Gastrocnemius medialis (tissue), 4 donors: ENCODE measurements at places on chromosomes 13 and 19. TPM values are rescaled to one million over a fixed set of nuclear protein-coding genes. Genes with fewer than 3 reads are reported as not detected.

- H3K4me1 ChIP-seq: peaks cover 16% of the 10 kb centered on the region
- H3K27me3 ChIP-seq: no peaks in the 10 kb centered on the region
- no peaks in the 10 kb centered on the region for H3K36me3 ChIP-seq
- no peak overlapping the region for H3K27ac ChIP-seq
- DNase-seq: no peak
Observed at GRCh38 chr19:47172666-47173455, 42.2 kb downstream of the SAE1 start.

DNA sequence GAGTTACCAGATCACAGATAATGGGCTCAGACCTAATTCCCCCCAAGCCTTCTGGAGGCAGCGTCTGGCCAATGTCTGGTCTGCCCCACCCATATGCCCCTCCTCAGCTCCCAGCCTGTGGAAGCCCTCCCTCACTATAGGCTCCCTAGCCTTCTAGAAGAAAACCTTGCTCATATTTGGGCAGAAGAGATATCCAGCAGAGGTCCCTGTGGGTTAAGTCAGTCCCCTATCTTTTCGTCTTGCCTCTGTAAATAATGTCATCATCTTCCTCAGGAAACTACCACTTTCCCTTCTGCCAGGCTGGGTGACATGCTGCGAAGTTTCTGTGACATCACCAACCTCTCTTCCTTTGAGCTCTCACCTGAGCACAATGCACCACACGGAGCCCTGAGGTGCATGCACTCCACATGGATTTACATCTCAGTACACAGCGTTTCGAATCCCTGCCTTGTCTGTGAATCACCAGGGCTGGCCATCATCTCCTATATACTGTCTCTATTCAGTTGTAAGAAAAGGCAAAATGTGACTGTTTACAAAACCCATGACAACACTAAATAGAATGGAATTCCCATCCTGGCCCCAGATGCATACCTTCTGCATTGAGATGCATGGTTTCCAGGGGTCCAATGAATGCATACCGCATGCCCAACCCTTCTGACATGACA is 112.8 kb downstream of the CRYL1 start:
- H3K36me3 ChIP-seq: no peaks in the 10 kb centered on the region
- no peaks in the 10 kb centered on the region for H3K27me3 ChIP-seq
- no peak overlapping the region for H3K4me3 ChIP-seq
- H3K4me1 ChIP-seq: no peaks in the 10 kb centered on the region
- H3K27ac ChIP-seq: no peak overlapping the region
- DNase-seq: no peak

GRCh38 chr13:47133011-47133445 is 236.2 kb upstream of the HTR2A start:
- no peaks in the 10 kb centered on the region for H3K27me3 ChIP-seq
- H3K27ac ChIP-seq: no peak overlapping the region
- H3K4me3 ChIP-seq: no peak overlapping the region

Gene FXYD7
- total RNA-seq: not detected
